Diencephalon (tissue), 1 donor: ENCODE measurements at places on chromosomes 7 and 10. TPM values are rescaled to one million over a fixed set of nuclear protein-coding genes. Genes with fewer than 3 reads are reported as not detected.

Gene SSC4D
- 1.6 TPM for total RNA-seq

Gene SFRP4
- total RNA-seq, result 3.2 TPM

Gene SMO
- total RNA-seq, result 15.5 TPM

Gene APBB1IP
- total RNA-seq, result 3.7 TPM

Gene PDLIM1
- total RNA-seq, result 2.1 TPM

Gene MKRN1
- 101 TPM for total RNA-seq

Gene STK31
- total RNA-seq, result 3.2 TPM

Gene HMX2
- total RNA-seq, result 0.92 TPM

Gene PNPLA8
- 81.4 TPM for total RNA-seq

Gene SPDYE18
- not detected for total RNA-seq

Gene BICC1
- 5.8 TPM for total RNA-seq

Gene PRF1
- total RNA-seq, result 1.2 TPM

Gene GOLGA7B
- total RNA-seq, result 16.6 TPM

Gene CREB5
- 9.2 TPM for total RNA-seq

Gene IKZF1
- total RNA-seq, result 3.7 TPM

Gene SRGN
- total RNA-seq, result 29.1 TPM

Gene MKI67
- total RNA-seq, result 6.0 TPM

Gene MRC1
- total RNA-seq, result 3.0 TPM

Gene NUTM2D
- total RNA-seq, result 7.8 TPM

Gene SLC16A9
- 16.1 TPM for total RNA-seq

Gene RBM48
- total RNA-seq, result 22.1 TPM

Gene EFCAB10
- 11.8 TPM for total RNA-seq

Gene TACC2
- total RNA-seq, result 21.2 TPM

Gene TEX47
- not detected for total RNA-seq

Gene PIK3CG
- total RNA-seq, result 1.8 TPM

Gene TYW1
- 16.4 TPM for total RNA-seq

Gene LRRC18
- 0.23 TPM for total RNA-seq

Gene COPS6
- total RNA-seq, result 48.9 TPM

Gene TOMM7
- total RNA-seq, result 189 TPM

Gene IGFBP1
- total RNA-seq, result 0.23 TPM

Gene TMEM184A
- total RNA-seq, result under 0.01 TPM

Gene DRGX
- total RNA-seq, result 0.23 TPM

Gene EN2
- total RNA-seq, result 0.23 TPM

Gene EPO
- not detected for total RNA-seq

Gene SPAM1
- not detected for total RNA-seq

Gene PTN
- 576 TPM for total RNA-seq

Gene PDE1C
- 19.6 TPM for total RNA-seq

Gene CYP3A7
- not detected for total RNA-seq

Gene LEP
- not detected for total RNA-seq

Gene NKX2-3
- total RNA-seq, result not detected

Gene ACSM6
- total RNA-seq, result not detected

Gene GARIN1A
- 0.92 TPM for total RNA-seq

Gene MYH16
- not detected for total RNA-seq

Gene FAM25A
- total RNA-seq, result not detected

Gene DGKI
- 93.9 TPM for total RNA-seq

Gene FKBP6
- total RNA-seq, result not detected

Gene GNAI1
- total RNA-seq, result 94.1 TPM

Gene POLR2J2
- 5.3 TPM for total RNA-seq

Gene SPDYE6
- not detected for total RNA-seq

Gene ANKRD1
- not detected for total RNA-seq

Gene ITPRIP
- total RNA-seq, result 3.2 TPM

Gene PROSER2
- total RNA-seq, result 0.92 TPM

Gene NEUROG3
- total RNA-seq, result not detected

Gene GPR15LG
- total RNA-seq, result not detected

Gene GRM3
- total RNA-seq, result 153 TPM

Gene LAMB4
- 0.92 TPM for total RNA-seq
